Lower leg skin (tissue), 4 donors: ENCODE measurements at places on chromosomes 6 and 20.

- DNase-seq: no peak
Measured at GRCh38 chr6:168756009-168756634, 315.1 kb downstream of the SMOC2 start.

DNA sequence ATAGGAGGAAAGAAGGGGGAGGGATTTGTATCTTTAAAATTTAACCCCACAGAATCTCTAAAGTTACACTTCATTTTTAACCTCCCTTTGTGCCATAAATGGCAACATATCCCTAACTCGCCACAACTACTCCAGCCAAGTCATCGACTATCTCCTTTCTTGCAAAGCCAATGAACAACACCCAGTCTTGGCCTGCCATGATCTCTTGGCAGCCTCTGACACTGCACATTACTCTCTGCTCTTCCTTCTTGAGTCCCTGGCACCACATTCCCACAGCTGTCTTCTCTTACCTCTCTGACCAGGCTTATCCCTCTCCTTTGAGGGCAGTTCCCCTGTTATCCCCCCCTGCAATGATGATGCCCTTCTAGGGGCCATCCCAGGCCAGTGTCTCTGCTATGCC lies 42.5 kb downstream of the MBOAT1 start:
- DNase-seq: no peak

GRCh38 chr6:24358219-24358821 lies 461 bp upstream of the DCDC2 start:
- no peak for DNase-seq

GRCh38 chr6:52124126-52125121 lies 37.0 kb upstream of the PKHD1 start:
- DNase-seq: no peak

DNA sequence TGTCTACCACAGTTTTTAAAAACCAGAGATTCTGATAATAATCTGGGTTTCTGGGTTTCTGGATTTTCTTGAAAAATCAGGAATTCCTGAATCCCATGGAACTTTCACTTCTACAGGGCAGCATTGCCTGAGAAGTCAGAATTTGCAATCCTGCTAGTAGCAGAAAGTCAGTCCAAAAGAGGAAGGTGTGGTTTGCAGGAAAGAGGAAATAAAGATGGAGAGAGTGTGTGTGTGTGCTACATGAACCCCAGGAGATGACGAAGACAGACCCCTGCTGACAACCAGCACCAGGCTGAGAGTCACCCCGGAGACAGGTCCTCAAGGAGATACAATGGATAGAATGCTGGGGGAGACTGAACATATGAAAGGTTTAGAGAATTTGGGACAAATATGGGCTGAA lies 44.9 kb downstream of the PRND start:
- no peak for DNase-seq

- no peak for DNase-seq
Measured at GRCh38 chr6:170244721-170245474, 46.0 kb downstream of the DLL1 start.
